Muscle of leg (tissue), 16 donors: ENCODE measurements at places on chromosomes 1 and 21. TPM values are rescaled to one million over a fixed set of nuclear protein-coding genes. Genes with fewer than 3 reads are reported as not detected.

METTL13 gene
- total RNA-seq: 16.3 TPM

DNA sequence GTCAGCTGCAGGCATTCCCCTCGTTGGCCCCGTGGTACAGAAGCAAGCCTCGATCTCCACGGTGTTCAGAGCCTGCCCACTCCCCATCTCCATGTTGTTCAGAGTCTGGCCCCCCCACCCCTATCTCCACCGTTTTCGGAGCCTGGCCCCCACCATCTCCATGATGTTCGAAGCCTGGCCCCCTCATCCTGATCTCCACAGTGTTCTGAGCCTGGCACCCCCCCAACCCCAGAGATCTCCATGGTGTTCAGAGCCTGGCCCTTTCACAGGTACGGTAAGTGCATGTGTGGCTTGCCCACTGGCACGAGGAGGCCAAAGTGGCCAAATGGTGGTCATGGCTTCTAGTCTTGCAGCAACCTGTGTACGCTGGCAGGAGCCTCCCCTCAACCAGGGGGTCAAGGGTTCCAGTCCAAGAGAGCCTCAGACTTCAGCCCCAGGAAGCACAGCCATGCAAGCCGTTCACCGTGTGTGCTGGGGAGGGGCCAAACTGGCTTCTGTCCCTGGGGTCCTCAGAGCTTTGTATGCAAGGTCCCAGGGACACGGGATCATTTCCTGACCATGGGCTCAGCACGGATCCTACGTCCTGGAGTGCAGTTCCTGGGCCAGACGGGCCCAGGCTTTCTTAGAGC is 13.3 kb upstream of the PCBP3 start:
- DNase-seq: no peak

- no peak for DNase-seq
Measured at GRCh38 chr1:224734261-224734935, 118.3 kb downstream of the CNIH3 start.

DNA sequence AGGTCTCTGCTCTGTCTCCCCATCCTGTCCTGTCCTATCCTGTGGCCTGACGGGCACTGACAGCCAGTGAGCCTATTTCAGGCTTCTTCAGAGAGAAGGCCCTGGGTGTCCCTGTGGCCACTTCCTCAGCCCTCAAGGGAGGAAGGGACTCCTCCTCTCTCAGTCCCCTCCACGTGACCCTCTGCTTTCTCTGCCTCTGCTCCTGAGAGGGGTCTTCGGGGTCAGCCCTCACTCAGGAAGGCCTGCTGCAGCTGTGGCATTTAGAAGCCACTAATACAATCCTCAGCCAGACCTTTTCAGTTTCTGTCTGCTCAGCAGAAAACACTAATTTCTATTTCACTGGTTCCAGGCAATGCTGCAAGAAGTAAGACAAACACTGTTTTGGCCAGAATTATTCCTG is 43.6 kb upstream of the ETV3 start:
- DNase-seq: no peak

- peak; percentile 49 for DNase-seq
Measured at GRCh38 chr1:158248771-158249170, 5.5 kb upstream of the CD1A start.
